ENCODE measurements at places on chromosomes 3 and 15.

- no peak for DNase-seq
These were observed 50.5 kb upstream of the LRRFIP2 start for GRCh38 chr3:37224879-37225278.

DNA sequence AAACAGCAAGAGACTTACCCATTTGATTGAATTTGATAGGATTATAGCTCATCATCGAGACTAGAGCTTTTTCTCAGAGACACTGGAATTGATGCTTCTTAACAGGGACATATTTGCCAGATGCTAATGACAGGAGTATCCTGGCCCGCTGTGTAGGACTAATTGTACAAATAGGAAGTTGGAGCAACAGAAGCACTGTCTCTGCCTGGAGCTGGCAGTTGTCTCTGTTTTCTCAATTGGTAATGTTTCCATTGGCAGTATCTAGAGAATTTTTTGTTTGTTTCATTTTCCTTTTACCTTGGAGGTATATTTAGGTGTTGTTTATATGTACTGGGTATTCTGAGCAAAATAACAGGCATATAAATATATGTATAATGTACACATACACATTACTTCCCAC lies 8.9 kb upstream of the PCOLCE2 start:
- no peak for DNase-seq

- no peak for DNase-seq
These were observed 17.9 kb downstream of the PSTPIP1 start for GRCh38 chr15:77012868-77013267.

GRCh38 chr3:24197809-24198208 lies 252.7 kb downstream of the NR1D2 start:
- DNase-seq, result no peak

DNA sequence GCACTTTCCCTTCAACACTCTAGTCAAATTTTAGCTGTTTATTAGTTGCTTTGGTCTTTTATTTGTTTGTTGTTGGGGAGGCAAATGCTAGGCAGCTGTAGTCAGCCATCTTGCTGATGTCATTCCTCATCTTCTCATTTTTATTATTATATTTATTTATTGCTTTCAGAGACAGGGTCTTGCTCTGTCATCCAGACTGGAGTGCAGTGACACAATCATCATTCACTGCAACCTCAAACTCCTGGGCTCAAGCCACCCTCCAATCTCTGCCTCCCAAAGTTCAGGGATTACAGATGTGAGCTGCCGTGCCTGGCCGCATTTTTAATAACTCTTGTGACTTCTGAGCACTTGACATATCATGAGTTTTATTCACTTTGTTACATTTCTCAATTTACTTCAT lies 441.4 kb downstream of the DIPK2A start:
- no peak for DNase-seq

DNA sequence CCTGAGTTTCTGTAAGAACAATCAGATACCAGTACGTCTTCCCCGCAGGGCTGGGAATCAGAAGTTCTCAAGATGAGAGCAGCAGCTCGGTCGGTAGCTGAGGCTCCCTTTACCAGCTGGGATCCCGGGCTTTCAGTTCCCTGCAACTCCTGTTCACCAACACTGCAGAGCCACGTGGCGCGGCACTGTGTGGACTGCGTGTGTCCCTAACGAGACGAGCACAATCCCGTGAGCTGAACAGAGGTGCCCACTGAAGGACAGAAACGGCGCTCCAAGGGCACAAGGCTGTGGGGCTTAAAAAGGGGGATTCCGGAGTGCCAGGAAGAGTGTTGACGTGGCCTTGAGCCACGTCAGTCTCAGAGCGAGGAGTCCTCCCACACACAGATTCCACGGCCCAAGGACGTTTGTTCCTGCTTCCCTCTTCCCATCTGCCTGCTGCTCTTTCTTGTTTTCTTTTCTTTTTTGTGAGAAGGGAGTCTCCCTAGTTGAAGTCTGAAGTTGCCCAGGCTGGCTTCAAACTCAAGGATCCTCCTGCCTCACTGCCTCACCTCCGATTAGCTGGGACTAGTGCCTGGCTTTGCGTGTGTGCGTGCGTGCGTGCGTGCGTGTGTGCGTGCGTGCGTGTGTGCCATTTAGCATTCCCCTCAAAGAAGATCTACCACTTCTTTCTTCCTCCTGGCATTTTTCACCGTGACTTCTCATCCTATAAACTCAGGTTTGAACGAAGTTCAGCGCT lies 37.1 kb upstream of the RPL35A start:
- DNase-seq, result no peak

GRCh38 chr3:139548801-139549200 lies 9.3 kb upstream of the RBP1 start:
- DNase-seq, result no peak

- no peak for DNase-seq
These were observed 112.2 kb upstream of the SLC6A11 start for GRCh38 chr3:10703875-10704274.

DNA sequence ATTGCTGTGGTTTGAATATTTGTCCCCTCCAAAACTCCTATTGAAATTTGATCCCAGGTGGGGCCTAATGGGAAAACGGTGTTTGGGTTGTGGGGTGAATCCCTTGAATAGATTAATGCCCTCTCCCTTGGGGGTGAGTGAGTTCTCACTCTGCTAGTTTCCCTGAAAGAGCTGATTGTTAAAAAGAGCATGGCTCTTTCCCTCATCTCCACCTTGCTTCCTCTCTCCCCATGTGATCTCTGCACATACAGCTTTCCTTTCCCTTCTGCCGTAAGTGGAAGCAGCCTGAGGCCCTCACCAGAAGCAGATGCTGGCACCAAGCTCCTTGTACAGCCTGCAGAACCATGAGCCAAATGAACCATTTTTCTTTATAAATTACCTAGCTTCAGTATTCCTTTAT lies 394.9 kb upstream of the WNT5A start:
- DNase-seq, result no peak

GRCh38 chr3:72426618-72427397 lies 421.4 kb downstream of the SHQ1 start:
- DNase-seq, result no peak

GRCh38 chr15:44468709-44469385 lies 41.4 kb downstream of the CTDSPL2 start:
- DNase-seq, result no peak

- no peak for DNase-seq
These were observed 430.4 kb upstream of the CCDC54 start for GRCh38 chr3:106946866-106947265.

DNA sequence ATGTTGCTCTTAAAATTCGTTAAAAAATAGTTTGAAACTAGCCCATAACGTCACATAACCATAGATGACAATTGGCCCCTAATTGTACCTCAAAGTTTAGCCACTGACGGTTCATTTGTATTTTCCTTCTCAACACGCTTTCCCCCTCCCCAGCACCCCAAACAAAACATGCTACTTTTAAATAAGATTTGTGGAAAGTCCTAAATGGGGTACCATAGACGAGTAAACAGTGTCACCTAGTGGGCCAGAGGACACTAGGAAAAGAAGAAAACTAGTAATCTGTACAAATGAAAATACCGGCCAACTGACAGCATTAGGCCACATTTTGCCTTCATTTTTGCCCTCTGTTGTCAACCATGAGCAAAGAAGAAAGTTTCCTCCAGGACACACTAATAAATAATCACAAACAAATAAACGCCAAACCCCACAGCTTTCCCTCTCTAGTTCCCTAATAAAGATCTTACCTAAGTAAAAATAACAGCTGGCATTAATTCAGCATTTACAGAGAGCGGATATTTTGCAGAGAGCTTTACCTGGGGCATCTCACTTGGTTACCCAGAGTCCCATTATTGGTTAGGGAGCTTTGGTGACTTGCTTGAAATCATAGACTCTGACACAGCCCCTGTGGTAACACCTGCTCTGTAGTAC lies 175.1 kb upstream of the ATP11B start:
- no peak for DNase-seq

- no peak for DNase-seq
These were observed 14.7 kb upstream of the CA12 start for GRCh38 chr15:63396152-63396928.

GRCh38 chr3:78834910-78835309 lies 932.9 kb downstream of the ROBO1 start:
- no peak for DNase-seq

GRCh38 chr15:90219421-90220141 lies 14.2 kb downstream of the CIB1 start:
- peak; percentile 44 for DNase-seq

DNA sequence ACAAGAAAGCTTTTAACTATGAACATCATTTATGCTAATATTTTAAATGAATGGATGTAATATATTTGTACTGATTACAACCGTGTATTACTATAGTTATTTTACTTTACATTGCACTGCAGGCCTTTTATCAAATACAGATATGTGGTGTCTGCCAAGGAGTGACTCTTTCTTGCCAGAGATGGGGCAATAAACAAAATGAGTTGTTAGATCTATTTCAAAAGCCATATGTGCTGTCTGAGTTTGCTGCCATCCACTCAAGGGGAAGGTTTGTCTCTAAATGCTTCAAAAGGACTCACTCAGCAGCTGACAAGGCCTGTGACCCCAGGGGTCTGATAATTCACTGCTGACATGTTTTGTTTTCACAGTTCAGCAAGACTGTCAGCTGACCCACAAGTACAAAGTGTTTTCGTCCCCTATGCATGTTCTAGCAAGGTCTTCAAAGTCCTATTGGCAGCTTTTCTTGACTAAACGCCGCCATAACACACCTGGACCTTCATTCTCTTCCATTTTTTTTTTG lies 41.3 kb upstream of the ZBED2 start:
- no peak for DNase-seq

DNA sequence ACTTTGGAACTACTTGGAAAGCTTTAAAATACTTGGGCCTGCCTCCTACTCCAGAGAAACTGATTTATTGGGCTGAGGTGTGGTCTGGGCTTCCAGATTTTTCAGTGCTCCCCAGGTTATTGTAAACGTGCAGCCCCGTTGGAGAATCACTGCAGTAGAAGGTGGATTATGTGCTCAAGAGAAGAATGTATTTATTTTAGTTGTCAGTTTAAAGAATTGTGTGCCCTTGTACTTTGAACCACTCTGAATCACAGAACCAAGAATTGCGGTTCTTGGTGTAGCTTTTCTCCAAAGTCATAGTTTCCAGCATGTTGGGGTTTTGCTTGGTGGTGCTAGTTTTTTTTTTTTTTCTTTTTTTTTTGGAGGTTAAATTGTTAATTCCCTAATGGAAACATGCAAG lies 1.6 kb downstream of the TATDN2 start:
- no peak for DNase-seq

DNA sequence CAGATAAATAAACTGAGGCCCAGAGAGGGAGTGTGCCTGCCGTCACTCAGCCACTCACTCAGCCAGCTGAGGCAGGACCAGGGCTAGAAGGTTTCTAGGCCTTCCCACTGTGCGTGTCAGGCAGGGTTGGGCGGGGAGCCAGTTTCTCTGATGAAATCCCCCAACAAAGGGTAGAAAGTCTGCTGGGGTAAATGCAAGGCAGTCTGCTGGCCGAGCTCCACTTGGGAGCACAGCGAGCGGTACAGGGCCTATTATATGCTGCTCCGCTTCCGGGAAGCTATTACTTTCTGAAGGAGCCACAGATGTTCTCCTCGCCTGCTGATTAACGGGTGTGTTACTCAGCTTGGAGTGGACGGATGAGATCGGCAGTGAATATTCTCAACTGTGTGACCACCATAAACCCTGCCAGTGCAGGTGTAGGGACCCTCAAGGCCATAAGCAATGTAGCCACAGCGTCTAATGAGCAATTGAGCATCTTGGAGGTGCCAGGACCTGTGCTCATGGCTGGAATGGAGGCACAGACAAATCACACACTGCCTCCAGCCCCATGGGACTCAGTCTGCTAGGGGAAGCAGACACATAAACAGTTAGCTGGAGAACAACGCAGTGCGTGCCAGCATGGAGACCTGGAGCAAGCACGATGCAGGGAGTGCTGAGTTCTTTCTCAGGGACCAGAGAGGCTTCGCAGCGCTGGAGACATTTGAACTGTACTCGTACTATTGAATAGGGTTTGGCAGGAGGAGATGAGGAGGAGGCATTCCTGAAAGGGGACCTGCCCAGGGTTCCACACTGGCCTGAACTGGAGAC lies 42.1 kb downstream of the CORO2B start:
- DNase-seq, result peak; percentile 82

GRCh38 chr3:171417813-171418212 lies 42.4 kb downstream of the TNIK start:
- DNase-seq, result no peak

DNA sequence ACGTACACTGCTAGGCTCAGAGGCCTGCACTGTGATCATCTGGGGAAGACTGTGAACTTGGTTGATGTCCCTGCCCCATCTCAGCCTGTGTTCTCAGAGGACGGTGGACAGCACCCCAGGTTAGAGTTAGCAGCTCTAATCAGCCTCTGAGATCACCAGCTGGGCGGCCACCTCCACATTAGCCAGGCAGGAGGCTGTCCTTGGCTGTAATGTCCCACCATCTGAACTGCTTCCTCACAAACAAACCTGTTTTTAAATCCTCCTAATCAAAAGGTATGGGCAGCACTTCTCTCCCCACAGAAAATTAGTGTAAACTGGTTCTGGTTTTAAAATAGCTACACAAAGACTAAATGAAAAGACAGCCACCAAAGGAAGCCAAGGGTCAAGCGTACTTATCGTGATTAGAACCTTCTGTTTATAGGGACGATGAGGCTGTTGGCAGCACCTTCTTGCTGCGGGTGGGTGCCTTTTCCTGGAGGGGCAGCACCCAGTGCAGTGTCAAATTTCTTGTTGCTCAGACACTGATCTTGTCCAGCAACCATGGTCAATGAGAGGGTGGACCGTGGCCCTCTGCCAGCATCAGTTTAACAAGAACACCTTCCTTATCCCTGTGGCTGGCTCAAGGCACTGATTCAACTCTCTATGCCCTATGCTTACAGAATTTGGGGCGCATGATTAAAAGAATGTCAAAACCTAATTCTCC lies 24.6 kb downstream of the ACSBG1 start:
- no peak for DNase-seq

DNA sequence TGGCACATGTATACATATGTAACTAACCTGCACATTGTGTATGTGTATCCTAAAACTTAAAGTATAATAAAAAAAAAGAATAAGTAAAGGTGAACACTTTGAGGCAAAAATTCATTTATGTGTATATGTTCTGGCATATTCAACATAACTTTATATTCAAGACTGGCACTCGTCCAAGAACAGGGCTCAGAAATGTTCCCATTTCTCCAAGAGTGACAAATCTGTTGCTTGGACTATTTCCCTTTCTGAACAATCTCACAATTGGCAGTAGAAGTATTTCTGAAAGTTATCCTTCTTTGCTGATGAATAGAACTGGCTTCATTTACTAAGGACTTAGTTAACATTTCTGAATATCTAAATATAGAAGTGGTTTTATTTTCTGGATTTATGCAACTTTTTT lies 212.8 kb downstream of the ADAMTSL3 start:
- no peak for DNase-seq

DNA sequence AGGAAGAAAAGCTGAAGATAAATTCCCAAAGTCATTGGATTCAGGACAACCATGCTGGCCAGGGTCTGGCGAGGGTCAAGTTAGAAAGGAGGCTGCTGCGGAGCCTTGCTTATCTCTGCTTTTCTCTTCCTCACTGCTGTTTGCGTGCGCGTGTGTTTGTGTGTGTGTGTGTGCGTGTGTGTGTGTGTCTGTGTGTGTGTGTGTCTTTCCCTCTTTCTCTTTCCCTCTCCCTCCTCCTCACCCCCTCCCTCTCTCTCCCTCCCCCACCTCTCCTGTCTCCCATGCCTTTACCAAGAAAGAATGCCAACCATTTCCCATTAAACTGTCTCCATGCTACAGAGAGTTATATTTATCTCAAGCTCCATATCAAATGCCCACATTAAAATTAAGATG lies at the start of gene COLQ:
Gene COLQ (minus strand): TSS at position 134 of the 393 bp plus-strand sequence. CDS start 81 bp downstream, at position 53.
- DNase-seq, result no peak

- DNase-seq, result no peak
These were observed 258.1 kb downstream of the TBL1XR1 start for GRCh38 chr3:176939022-176939817.

- no peak for DNase-seq
These were observed 37.8 kb downstream of the CD47 start for GRCh38 chr3:108053067-108053466.

GRCh38 chr3:117045143-117045542 lies 335.6 kb downstream of the TUSC7 start:
- DNase-seq, result no peak

Data from omental fat pad (tissue), 4 donors.